ENCODE measurements at places on chromosomes 13 and 19.

GRCh38 chr13:97205465-97205864 is 16.7 kb upstream of the MBNL2 start:
- DNase-seq, result peak; percentile 79

DNA sequence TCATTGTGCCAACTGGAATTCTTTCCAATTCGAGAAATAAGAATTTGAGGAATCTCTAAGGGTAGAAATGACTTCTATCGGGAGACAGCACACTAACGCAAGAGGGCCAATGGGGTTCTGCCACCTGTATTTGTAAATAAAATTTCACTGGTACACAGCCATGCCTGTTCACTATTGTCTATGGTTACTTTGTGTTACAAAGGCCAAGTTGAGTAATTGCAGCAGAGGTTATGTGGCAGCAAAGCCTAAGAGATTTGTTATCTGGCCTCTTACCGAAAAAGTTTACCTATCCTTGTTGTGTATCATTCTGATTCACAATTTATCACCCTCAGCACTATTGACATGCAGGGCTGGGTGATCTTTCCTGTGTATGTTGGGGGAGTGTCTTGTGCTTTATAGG is 278.0 kb downstream of the KLF5 start:
- DNase-seq, result no peak

DNA sequence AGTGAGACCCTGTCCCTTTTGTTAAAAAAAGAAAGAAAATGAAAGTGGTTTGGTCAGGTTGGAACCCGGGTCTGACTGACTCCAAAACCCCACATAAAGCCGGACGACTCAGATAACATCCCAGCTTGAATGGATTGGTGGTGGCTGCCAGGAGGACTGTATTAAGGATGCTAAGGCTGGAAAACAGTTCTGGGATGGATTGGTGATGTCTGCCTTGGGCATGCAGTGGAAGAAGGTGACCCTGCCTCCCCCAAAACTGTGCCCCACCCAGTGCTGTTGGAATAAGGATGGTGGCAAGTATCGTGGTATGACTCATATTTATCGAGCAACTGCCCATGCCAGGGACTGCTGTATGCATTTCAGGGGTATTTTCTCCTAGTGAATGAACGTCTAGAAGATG is 18.5 kb upstream of the COLGALT1 start:
- DNase-seq, result no peak

DNA sequence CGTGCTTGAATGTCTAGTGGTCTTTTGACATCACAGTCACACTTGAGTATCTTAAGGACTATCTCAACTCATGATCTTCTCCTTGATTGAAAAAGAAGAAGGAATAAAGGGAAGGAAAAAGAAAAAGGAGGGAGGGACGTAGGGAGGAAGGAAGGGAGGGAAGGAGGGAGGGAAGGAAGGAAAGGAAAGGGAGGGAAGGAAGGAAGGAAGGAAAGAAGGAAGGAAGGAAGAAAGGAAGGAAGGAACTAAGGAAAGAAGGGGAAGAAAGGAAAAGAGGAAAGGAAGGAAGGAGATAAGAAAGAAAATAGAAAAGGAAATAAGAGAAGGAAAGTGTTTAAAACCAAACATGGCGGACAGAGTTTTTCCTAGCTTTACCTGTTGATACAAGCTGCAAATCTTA is 64.7 kb downstream of the RNASEH2B start:
- DNase-seq, result no peak

- DNase-seq, result no peak
Measured at GRCh38 chr13:57982782-57983181, 351.2 kb downstream of the PCDH17 start.

All from NCI-H82 (cell line).